ENCODE measurements at places on chromosomes 6 and 20. TPM values are rescaled to one million over a fixed set of nuclear protein-coding genes. Genes with fewer than 3 reads are reported as not detected.

Gene EBF4
- 23.0 TPM for total RNA-seq

GRCh38 chr6:108002365-108003221, 44.6 kb upstream of the SEC63 start:
- H3K36me3 ChIP-seq: no peaks in the 10 kb centered on the region
- H3K27me3 ChIP-seq: no peaks in the 10 kb centered on the region
- no peaks in the 10 kb centered on the region for H3K4me1 ChIP-seq
- no peak overlapping the region for H3K4me3 ChIP-seq
- no peak overlapping the region for H3K27ac ChIP-seq

- no peak overlapping the region for H3K27ac ChIP-seq
- no peak overlapping the region for H3K4me3 ChIP-seq
- no peaks in the 10 kb centered on the region for H3K4me1 ChIP-seq
- no peaks in the 10 kb centered on the region for H3K27me3 ChIP-seq
- DNase-seq: no peak
Measured at GRCh38 chr6:113564371-113565171, 292.6 kb upstream of the MARCKS start.

DNA sequence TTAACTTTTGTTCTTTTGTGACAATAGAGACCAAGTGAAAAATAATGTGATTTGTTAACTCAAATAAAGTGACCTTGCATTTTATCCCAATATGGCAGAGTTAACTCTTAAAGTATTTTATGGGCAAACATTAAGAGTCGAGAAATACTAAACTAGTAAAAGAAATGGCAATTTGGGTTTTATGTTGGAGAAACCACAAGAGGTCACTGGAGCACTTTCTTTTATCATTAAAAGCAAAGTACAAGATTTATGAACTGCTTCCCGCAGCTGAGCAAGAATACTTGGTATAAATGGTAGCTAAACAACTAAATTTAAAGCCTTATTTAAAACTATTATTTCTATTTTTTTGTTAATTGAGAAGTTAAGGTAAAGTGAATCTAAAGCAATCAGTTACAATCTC, 33.5 kb upstream of the MCM9 start:
- no peak overlapping the region for H3K4me3 ChIP-seq
- H3K27me3 ChIP-seq: no peaks in the 10 kb centered on the region
- no peaks in the 10 kb centered on the region for H3K4me1 ChIP-seq
- H3K27ac ChIP-seq: no peak overlapping the region

DNA sequence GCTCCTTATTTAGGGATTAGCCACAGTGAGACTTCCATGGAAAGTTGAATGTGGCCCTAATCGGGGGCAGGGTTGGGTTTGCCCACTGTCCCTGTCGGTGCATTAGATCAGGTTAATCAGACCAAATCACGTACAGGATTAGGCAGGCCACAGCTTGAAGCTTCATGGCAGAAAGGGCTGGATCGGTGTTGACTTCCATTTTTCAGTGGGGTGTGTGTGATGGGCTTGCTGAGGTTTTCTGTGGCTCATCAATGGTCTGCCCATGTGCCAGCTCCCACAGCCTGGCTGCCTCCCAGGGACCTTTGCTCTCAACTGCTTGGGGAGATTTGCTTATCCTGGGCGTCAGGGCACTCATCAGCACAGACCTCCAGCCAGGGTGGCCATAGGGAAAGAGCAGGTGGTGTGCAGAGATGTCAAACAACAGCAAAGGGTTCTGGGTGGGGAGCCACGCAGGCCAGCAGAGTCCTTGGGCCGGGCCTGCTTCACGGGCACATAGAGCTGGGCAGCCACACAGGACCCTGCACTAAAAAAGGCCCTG, 130.7 kb downstream of the TFAP2C start:
- peaks cover 6% of the 10 kb centered on the region for H3K27me3 ChIP-seq
- no peak overlapping the region for H3K4me3 ChIP-seq
- H3K4me1 ChIP-seq: no peaks in the 10 kb centered on the region
- no peak overlapping the region for H3K27ac ChIP-seq
- DNase-seq: no peak
- no peaks in the 10 kb centered on the region for H3K36me3 ChIP-seq
